ENCODE measurements at places on chromosomes 7 and 10.

DNA sequence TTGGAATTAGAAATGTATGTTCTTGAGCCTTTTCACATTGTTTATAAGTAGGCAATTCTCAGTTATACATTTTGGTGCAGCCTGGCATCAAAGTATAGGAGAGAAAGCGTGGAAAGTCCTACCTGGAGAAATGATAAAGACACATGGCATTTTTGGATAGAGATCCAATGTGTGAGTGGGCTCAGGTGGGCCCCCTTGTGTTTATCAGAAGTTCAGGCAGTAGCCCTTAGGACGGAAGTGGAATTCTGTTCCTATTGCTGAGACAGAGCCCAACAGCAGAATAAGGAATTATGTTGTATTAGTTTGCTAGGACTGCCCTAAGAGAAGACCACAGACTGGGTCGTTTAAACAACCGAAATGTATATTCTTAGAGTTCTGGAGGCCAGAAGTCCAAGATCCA lies 85.2 kb upstream of the AMPH start:
- no peak for DNase-seq

- DNase-seq = no peak
Observed at GRCh38 chr7:121151774-121152221, 163.3 kb downstream of the CPED1 start.

GRCh38 chr7:46848944-46849343 lies 733.0 kb downstream of the TNS3 start:
- DNase-seq = no peak

DNA sequence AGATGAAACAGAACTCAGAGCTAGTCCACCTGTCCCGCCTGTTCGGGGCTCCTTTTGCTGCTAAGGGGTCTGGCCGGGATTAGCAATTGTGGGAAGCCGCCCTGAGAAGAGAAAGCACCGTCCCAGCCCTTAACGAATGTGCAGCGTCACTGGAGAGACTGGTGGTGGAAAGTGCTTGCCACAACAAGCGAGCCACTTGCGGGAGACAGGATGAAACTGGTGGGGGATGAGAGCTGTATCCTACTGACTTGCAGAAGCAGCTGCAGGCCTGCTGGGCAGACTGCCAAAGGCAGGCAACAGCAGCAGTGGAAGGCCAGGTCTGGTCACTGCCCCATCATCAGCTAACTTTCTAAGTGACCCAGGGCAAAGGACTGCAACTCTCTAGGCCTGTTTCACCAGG lies 95.4 kb downstream of the FAM53B start:
- DNase-seq = no peak

GRCh38 chr7:55105952-55106351 lies 87.1 kb downstream of the EGFR start:
- DNase-seq = no peak

DNA sequence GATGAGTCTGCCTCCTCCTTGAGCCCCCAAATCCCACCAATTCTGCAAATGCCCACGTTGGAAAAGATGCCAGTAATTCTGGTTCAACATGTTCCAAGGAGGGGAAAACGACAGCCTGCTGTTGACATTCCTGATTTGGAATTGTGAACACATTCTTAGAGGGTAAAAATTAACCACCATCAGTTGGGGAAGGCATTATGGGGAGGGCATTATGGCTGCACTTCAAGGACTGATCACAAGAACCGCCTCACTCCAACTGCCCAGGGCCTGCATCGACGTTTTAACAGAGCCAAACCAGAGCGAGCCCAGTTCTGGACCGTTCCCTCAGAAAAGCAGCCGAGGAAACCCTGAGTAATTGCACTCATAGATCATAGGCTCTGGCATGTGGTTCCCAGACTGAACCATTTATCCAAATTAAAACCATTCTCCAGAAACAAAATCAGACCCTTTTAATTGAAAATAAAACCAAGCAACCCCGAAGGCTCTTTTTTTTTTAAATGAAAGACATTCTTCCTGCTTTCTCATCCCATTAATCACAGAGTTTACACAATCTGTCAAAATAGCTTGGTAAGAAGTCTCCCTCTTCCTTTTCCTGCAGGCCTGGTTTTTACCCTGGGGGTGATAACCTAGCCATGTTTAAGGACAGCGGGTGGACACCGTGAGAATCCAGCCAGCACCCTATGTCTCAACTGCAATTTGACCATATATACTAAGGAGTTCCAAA lies 8.0 kb downstream of the TNS3 start:
- DNase-seq = no peak

DNA sequence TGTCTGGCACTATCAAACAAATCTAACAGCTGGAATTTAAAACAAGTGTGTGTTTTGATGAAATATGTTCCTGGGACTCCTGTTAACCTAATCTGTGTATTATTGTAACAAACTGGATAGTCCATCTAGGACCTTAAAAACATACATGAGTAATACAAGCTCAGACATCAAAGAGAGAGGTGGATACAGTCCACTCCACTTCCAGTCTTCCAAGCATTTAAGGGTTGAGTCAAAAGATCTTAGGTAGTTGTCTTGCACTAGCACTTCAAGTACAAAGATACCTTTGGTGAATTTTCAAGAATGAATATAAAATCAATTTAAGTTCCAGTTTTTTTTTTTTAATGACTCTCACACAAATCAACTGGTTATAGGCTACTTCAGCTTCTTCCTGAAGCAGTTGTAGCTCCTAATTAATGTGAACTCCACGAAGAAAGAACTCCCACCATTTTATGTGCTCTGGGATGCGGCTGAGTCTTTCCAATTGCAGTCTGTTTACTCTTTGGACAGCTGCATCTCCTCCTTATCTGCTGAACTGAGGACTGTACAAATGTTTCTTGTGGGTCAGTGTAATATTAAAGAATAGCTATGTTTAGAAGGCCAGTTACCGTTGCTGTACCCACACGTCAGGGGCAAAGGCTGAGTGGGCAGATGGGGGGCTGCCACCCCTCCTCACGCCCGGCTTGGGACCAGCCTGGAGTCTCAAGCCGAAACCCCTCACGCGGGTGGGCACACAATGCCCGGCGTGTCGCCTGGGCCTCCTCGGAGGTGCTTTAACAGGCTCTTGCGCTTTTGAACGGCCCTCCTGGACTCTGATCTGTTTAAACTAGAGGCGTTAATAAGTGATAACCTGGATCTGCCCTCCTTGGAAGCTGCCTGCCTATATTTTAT lies 2.9 kb upstream of the IGF2BP3 start:
- no peak for DNase-seq

GRCh38 chr10:7340179-7340874 lies 70.5 kb downstream of the SFMBT2 start:
- no peak for DNase-seq

DNA sequence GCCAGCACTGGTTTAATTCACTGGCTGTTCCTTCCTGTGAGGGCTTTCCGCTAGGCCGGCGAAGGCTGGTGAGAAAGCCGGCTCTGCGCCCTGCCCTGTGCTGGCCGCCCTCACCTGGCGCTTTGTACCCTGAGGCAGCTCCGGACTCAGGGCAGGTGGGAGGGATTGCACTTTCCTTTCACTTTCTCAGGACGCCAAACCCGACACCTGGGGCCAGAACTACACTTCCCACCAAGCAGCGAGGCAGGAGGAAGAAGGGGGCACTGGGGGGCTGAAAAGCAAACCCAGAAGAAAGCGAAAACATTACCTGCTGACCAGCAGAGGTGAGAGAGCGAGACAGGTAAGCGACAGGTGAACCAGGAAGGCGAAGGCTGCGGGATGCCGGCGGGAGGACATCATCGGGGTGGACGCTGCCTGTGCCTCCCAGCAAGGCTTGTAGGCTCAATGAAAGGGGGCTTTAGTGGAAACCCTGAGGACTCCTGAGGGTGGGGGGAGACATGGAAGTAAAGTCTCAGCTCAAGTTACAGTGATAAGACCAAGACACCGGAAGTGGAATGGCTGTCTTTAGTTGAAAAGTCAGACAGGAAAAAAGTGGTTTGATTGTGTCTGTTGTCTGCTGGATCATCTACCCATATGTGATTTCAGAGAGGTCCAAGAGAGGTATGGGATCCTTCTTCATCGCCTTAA lies at the start of gene RAB19:
RAB19 (plus strand) TSS at position 181 of the 687 bp plus-strand sequence. CDS start 3,589 bp downstream, outside the sequence.
- DNase-seq = no peak

DNA sequence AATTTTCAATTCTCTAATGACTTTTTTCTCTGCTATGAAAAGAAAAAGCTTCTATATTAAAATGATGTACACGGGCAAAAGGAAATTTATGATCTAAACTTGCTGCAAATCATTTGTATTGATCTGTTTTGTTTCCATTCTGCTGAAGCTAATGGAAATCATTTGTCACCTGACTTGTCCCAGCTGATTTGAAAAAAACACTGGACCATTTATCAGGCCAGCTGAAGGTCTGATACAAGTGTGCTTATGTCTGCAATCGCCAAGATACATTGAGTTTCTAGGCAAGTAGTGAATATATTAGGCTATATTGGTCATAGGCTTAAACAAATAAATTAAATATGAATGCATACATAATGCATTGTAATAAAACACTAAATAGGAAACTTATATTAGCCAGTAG lies 1309.7 kb downstream of the REEP3 start:
- DNase-seq = no peak

DNA sequence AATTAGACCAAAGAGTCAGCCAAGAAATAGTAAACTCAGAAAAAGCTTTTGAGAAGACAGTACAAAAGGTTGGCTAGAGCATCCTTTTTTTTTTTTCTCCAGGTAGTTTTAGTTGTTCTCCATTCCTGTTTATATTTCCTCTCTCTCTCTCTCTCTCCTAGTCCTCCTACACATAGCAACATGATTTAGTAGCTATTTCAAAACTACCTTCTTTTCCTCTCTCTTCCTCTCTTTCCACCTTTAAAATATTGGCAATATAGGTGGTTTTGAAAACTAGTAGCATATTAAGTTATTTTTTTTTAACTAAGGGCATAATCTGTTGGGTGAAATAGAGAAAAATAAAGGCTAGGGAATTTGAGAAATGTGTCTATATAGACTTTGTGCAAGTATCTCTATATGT lies 5.0 kb downstream of the SKIDA1 start:
- DNase-seq = no peak
